ENCODE measurements at places on chromosomes 6 and 20. TPM values are rescaled to one million over a fixed set of nuclear protein-coding genes. Genes with fewer than 3 reads are reported as not detected.

DNA sequence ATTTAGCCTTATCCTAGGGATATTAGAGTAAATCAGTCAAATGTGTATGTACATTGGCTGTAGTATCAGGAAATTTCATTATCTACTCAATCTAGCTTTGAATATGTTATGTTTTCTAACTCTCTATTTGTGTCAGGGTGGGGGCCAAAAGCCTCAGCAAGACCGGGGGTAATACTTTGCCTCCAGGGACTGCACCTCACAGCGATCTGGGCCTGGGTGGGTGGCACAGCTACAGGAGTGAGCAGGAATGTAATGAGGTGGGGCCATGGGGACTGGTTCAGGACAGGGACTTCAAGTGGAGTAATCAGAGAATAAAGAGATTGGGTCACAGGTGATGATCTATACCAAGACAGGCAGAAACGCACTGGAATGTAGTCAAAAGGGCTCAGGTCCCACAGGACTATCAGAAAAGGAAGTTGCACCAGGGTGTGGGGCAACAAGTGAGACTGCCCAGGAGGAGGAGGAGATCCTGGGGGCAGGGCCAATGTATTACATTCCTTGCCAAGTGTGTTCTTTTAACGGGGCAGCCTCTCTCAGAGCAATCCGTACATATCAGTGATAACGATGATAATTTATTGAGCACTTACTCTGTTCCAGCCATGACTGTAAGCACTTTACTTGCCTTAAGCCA is 54.0 kb downstream of the PIGU start:
- DNase-seq: no peak

DNA sequence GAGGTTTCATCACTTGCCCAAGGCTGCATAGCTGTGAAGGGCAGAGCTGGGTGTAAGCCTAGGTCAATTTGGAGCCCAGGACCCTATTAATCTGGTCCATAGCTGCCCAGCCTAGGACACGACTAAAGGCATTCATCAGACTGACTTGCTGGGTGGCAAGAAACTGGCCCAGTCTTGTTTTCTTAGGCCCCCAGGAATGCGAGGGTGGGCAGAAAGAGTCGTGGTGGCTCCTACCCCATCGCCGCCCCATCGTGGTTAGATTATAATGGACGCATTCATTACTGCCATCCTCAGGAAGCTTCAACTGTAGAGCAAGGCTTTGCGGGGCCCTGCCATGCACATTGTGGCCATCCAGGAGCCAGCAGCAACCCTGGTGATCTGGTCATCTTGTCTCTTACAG is 16.1 kb downstream of the DYNLRB1 start:
- no peak for DNase-seq

DNA sequence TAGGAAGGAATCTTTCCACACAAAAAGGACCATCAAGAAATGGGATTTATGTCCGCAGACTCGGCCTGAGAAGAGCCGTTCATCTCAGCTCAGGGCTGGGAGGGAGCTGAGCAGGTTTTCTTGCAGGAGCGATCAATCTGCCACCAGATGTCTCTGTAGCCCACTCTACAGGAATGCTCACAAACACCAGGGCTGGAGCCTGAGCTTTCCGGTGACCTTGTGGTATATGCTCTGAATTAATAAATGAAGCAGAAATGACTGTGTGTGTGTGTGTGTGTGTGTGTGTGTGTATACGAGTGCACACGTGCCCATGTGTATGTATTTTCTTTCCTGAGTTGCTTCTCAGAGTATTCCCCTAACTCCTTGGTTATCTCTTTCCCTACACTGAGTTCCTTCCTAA is 12.0 kb downstream of the CD83 start:
- DNase-seq: peak; percentile 56

DNA sequence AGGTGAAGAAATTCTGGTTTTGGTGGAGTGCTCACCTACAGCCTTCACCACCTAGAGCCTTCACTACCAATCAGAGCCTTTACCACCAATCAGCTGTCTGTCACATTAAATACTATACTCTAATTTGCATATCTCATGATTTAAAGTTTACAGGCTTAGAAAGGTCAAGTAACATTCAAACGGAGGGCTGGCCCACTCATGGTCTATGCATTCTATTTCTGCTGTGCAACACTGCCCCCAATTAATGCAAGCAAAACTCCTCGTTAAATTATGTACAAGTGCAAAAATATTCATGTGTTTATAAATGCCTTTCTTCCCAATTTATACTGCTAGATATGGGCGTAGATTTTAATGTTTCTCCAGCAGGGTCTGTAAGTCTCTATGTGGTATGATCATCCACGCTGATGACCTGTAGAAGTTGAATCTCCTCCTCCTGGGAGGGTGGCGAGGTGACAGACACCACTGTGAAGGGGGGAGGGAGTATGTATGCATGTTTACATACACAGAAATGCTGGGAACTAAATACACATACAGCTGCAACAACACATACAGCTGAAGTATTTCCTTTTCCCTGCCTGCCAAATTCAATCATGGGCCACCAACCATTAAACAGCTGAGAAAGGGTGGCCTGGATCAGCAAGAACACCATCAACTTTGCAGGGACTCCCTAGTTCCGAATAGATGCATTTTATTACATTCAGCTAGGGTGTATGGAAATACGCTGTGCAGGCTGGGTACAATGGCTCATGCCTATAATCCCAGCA is 13.1 kb downstream of the RRAGD start:
- DNase-seq: no peak

DNA sequence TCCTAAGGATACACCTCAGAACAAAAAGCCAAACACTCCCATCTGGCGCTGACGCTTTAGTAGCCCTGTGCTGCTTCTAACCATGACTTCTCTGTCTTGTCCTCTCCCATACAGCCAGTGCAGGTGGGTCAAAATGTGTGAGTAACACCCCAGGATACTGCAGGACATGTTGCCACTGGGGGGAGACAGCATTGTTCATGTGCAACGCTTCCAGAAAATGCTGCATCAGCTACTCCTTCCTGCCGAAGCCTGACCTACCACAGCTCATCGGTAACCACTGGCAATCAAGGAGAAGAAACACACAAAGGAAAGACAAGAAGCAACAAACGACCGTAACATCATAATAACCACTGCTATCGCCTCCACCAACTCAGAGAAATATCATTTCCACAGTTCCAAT is 1.4 kb downstream of the DEFB132 start:
- DNase-seq: no peak

GRCh38 chr6:87155842-87156815 is 764 bp downstream of the ZNF292 start:
- DNase-seq: no peak

DNA sequence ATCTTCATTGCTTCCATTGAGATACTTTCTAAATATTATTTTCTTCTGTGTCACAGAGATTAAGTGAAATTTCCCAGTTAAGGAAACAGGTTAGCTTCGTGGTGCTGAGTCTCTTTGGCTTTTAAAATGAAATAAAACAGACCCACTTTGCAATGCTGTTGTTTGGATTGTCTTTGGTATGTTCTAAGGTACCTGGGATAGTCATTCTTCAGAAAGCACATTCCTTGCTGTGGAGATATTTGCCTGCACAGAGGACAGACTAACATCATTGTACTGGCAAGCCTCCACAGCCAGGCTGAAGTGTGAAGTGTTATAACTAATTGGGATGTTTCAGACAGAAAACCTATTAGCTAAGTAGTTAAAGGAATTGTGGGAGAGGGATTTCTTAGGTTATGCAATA is 148.8 kb upstream of the EPHA7 start:
- no peak for DNase-seq

- no peak for DNase-seq
These were observed 7.4 kb downstream of the ITPR3 start for GRCh38 chr6:33628401-33628964.

- no peak for DNase-seq
These were observed 634 bp downstream of the HSF2 start for GRCh38 chr6:122400121-122400450.

GRCh38 chr20:50629670-50630045 is 61.7 kb downstream of the RIPOR3 start:
- no peak for DNase-seq

GRCh38 chr20:3710011-3710466 is 2.4 kb downstream of the SIGLEC1 start:
- no peak for DNase-seq

- no peak for DNase-seq
These were observed 53.5 kb downstream of the GOPC start for GRCh38 chr6:117548797-117549301.

DNA sequence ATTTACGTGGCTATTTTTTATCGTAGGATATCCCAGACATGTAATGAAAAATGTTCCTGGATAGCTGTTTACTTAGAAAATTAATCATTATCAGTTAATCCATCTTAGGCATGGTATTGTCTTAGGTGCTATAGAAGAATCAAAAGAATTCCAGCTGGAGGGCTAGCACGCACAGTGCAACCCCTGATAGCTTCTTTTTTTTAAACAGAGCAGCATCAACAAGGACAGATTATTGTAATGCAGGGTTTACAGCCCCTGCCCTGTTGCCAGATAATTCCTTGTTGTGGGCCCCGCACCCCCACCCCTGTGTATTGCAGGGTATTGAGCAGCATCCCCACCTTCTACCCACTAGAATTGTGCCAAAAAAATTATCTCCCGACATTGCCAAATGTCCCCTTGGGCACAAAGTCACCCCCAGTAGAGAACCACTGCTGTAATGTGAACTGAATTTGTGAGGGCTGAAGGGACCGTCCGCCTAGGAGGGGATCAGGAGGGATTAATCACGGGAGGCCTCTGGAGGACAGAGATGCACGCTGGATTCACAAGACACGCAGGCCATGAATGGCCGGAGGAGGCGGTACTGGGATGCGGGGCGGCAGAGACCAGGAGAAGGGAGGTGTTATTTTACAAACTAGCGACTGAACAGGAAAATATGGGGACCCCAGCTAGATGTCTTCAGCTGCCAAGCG is 174.6 kb downstream of the ZDHHC14 start:
- DNase-seq: no peak

DNA sequence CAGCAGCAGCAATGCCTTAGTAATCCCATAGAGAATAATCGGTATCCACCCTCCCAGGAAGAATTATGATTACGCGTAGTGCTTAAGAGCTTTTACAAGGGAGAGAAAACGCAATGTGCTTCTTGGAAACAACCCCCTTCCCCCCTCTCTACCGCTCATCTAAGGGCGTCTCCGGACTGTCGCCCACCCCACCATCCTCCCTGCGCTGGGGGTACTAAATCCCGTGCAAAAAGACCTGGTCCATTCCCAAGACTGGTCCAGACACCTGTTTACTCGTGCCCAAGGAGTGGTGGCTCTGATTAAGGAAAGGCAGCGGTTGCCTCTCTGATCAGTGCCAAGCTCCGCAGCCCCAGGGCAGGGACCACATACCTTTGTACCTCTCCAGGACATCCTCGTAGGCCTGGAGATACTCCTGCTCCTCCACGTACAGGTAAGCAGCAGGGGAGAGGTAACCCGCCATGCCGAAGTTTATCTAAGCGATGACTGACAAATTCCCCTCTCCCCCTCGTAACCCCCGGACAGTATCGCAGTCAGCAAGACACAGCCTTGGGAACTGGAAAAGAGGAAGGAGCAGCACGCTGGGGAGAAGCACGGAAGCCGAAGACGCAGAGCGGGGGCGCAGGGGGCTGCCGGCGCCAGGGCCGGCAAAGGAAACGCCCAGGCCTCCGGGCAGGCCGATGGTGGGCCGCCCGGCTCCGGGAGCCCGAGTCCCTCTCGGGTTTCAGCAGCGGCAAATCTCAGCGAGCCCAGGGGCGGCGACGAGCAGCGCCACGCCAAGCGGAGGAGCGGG is 112.0 kb upstream of the BEND6 start:
- DNase-seq: peak; percentile 56

DNA sequence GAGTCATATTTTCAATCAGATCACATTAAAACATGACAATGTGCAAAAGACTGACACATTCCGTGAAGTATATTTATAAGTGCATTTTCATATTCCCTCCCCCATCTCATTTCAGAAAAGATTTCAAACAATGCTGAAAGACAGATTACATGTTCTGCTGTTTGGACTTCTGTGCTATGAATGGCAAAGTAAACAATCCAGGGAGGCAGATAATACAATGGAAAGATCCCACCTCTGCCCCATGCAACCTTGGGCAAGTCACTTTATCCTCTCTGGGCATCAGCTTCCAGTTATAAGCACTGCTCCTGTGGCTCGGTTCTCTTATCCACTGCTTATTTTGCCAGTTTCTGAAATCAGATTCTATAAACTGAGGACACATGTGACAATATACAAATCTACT is 110.2 kb downstream of the RCAN2 start:
- DNase-seq: no peak

- DNase-seq: no peak
These were observed 17.3 kb upstream of the CNR1 start for GRCh38 chr6:88183471-88183870.

The MDFI gene
- 11.4 TPM for total RNA-seq

The EPHA7 gene
- 65.6 TPM for total RNA-seq

The PDYN gene
- total RNA-seq: 16.3 TPM

The SNRPB gene
- total RNA-seq: 59.1 TPM

Measured in frontal cortex (tissue), 4 donors.